Mammary epithelial cell (primary cell): ENCODE measurements at places on chromosomes 4 and X.

GRCh38 chr4:92170340-92170739 lies 133.4 kb upstream of the GRID2 start:
- DNase-seq, result no peak

DNA sequence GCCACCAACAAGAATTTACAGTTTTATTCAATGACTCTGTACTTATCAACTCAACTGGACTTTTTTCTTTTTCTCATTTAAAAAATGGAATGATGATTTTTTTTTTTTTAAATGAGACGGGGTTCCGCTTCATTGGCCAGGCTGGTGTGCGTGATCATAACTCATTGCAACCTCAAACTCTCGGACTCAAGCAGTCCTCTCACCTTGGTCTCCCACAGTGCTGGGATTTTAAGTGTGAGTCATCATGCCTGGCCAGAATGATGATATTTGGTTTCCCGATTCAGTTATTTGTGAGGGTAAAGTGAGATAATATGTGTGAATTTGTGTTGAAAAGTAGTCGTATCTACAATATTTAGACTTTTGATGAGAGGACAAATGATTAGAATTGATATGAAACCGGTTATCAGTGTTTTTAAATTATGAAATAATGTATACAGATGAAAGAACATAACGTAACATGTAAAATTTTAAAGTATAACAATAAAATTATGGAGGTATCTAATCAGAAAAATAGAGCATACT lies 66.0 kb upstream of the UNC5C start:
- no peak for DNase-seq

- DNase-seq, result peak; percentile 6
These were observed 41.9 kb downstream of the HELQ start for GRCh38 chr4:83413676-83414075.

DNA sequence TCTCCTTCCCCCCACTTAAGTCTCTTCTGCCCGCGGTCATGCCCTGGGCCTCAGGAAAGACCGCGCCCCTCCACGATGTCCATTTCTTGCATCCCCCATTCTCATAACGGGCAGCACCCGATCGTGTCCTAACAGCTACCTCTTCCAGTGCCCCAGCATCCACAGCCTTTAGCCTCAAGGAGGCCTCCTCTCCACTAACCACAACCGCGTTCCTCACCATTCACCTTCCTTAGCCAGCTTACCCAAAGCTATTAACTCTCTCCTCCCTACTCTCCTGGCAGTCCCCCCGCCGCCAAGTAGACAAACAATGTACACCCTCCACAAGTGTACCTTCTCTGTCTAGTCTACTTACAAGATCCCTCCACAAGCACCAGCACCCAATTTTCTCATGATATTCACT lies 58.6 kb upstream of the PAGE5 start:
- DNase-seq, result peak; percentile 22

DNA sequence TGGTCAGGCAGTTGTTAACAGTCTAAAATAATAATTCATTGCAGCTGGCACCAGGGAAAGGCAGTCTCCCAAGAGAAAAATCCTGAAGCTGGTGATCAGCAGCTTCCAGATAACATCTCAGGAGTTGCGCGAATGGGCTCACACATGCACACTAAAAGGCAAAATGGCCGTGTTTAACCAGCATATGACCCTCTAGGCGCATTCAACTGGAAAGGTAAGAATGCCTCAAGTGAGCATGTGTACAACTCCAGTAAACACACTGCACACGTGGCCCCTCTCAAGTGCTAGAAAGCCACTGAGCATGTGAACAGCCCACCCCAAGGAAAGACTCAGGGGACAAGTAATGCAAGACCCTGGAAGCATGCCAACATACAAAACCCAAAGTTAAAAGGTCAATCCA lies 33.1 kb downstream of the STPG2 start:
- DNase-seq, result no peak

GRCh38 chrX:74104356-74105015 lies 199.5 kb upstream of the ZCCHC13 start:
- peak; percentile 89 for DNase-seq

GRCh38 chr4:101141855-101142254 lies 205.5 kb downstream of the PPP3CA start:
- DNase-seq, result no peak

GRCh38 chr4:8861576-8862295 lies 9.9 kb downstream of the HMX1 start:
- no peak for DNase-seq

DNA sequence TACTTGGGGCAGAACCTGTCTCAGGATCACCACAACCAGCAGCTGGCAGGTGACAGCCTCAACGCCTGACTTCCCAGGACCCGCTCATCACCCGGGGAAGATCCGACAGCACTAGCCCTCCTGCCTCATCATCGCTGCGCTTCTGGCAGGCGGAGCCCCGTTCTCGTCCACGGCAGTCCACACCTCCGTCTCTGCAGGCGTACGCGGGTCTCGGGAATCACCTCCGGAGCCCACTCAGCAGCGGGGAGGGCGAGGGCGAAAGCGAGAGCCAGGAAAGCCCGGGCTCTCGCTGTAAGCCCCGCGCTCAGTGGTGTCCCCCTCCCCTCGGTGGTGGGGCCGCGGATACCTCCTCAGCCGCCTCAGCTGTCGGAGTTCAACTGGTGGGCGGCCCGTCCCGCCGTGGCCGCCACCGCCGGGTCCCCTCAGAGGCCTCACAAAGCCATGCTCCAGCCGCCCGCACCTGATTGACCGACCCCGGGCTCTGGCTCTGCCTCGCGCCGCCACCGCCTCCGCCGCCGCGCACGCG lies 518 bp upstream of the CNKSR2 start:
- DNase-seq, result no peak

DNA sequence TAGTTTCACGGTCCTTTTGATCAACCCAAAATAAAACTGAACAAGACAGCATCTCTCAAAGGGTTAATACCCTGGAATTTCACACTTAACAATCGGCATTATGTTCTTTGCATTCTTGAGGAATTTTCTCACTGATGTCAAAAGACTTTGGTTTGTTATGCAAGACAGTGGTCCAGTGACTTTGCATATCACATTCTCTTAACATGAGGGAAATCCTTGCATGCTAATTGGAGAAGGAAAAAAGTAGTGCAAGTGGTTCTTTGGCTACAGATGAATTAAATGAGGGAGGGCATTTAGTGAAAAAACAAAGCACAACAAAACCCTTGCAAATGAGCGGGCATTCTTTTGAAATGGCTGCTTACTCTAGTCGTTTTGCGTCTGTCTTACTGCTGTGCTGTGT lies 105.1 kb upstream of the LIMCH1 start:
- DNase-seq, result peak; percentile 4

DNA sequence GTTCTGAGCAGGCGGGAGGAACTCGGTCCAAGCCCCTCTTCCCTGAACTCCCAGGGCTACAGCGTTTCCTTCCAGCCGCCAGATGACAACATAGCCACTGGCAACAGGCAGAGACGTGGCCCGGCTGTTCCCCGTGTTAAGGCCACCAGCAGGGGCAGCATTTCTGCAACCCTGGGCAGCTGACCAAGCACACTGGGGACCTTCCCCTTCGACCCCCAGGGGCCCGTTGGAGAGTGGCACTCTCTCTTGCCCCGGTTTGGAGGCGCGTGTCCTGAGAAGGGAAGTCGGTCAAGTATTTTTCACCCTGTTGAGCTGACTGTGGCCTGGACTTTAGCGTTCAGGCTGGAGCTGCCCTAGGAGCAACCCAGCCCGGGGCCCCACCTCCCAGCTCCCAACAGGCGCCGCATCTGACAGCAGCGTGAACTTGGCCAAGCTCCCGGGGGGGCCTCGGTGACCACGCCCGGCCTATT lies 37.6 kb downstream of the ZBTB49 start:
- no peak for DNase-seq

- DNase-seq, result peak; percentile 41
These were observed 49.4 kb upstream of the CAMK2D start for GRCh38 chr4:113810906-113811305.

DNA sequence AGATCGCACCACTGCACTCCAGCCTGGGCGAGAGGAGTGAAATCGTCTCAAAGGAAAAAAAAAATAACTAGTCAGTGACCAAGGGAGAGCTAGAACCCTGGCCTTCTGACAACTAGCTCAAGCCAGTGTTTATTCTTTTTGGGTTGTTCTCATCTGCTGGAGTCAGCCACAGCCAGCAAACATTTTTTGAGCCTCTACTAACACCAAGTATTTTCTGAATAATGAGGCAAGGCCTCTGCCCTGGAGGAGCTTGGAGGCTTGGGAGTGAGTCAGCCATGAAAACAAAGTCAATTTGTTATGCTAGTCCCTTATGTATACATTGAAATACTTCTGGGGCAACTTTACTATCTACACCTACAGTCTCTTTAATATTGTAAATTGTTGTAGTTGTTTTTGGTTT lies 46.5 kb downstream of the TMA16 start:
- peak; percentile 65 for DNase-seq

DNA sequence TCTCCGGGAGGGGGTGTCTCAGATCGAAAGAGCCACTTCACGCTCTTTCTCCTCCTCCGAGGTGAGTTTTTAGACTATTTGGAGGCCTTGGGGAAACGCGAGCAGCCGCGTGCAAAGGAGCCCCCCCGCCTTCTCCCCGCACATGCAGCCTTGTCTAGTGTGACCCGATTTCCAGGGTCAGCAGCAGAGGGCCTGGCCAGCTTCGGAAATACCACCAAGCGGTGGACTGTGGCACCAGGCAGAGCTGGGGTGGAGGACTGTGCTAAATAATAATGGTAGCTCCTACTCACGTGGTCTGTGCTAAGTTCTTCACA lies 79.3 kb upstream of the BCOR start:
- DNase-seq, result no peak

DNA sequence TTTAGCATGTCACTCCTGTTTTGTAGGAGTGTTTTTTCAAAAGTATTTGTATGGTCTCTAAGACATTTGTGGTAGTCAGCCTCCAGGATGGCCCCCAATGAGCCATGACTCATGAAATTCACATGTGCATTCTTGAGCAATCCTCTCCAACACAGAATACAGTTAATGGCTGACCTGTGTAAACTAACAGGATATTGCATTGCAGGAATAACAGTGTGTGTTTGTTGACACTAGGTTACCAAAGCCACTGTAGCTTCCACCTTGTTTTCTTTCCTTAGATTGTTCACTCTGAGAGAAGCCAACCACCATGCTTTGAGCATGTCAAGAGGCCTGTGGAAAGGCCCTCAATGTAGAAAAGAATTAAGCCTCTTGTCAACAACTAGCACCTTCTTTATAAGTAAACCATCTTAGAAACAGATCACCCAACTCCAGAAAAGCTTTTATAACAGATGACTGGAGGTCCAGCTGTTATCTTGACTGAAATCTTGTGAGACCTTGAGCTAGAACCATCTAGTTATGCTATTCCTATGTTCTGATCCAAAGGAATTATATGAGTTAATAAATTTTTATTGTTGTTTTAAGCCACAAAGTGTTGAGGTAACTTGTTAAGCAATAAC lies 28.5 kb downstream of the TBCK start:
- peak; percentile 82 for DNase-seq

- peak; percentile 54 for DNase-seq
These were observed at the start of gene PDGFC for GRCh38 chr4:156971676-156972378. Gene PDGFC (minus strand): TSS chr4:156971799. CDS start chr4:156970903, 896 bp downstream.

- DNase-seq, result no peak
These were observed 188.5 kb upstream of the ANXA3 start for GRCh38 chr4:78363031-78363570.

GRCh38 chr4:88819818-88820697 lies 122.4 kb upstream of the NAP1L5 start:
- DNase-seq, result no peak

DNA sequence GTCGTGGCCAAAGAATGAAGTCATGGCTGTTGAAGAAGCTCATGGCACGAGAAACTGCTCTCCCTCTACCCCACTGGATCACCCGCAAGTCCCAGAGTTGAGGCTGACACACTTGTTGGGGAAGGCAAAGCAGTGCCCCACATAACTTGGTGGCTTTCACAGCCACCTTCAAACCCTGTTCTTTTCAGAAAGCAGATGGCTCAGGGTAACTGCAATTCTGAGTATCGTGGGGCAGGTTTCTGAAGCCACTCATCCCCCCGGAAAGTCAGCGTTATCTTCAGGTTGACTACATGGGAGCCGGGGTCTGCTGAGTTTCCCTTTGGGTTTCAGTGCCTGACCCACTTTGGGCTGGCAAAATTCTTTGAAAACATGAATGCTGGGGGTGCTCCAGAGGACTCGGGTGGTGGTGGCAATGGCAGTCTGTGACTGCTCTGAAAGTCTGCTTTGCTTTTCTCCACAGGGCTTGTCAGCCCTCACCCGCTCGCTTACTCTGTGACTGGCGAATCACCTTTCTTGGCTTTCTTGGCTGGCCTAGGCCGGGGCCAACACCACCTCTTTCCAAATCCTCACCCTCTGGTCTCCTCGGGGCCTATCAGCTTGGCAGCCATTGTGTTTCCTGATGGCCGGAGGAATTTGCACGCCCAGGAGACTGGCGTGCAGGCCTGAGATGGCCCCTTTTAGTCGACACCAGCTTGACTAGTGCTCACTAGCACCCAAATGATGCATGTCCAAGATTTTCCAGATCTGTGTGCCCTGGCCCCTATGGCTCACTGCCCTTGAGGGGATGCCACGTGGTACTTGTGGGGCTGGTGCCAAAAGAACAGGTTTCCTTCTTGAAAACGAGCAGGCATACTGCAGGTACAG lies 7.3 kb downstream of the PPP1R3F start:
- DNase-seq, result no peak

- peak; percentile 74 for DNase-seq
These were observed 219.6 kb downstream of the PTTG2 start for GRCh38 chr4:38179690-38180377.

GRCh38 chrX:155148724-155149537 lies 67.3 kb upstream of the VBP1 start:
- peak; percentile 12 for DNase-seq

GRCh38 chr4:3065551-3065950 lies 8.8 kb downstream of the HTT-AS start:
- no peak for DNase-seq

GRCh38 chr4:155772459-155773195 lies 13.8 kb downstream of the GUCY1B1 start:
- no peak for DNase-seq

DNA sequence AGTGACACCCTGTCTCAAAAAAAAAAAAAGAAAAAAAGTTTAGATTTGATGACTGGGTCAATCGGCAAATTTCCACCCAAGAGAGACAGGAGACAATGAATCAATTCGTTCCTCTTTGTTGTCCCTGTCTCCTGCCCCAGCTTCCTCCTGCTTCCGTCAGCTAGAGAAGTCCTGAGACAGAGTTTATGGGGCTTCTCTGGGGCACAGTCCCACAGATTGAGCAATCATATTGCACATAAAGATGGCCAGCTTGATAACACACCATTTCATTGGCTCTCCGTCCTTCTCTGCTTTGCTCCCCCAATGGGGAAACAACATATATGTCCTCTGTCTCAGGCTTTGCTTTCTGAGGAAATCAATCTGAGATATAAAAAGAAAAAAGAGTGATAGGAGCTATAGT lies 78.4 kb upstream of the FUNDC1 start:
- no peak for DNase-seq

GRCh38 chr4:8674311-8674885 lies 81.8 kb downstream of the CPZ start:
- DNase-seq, result no peak

DNA sequence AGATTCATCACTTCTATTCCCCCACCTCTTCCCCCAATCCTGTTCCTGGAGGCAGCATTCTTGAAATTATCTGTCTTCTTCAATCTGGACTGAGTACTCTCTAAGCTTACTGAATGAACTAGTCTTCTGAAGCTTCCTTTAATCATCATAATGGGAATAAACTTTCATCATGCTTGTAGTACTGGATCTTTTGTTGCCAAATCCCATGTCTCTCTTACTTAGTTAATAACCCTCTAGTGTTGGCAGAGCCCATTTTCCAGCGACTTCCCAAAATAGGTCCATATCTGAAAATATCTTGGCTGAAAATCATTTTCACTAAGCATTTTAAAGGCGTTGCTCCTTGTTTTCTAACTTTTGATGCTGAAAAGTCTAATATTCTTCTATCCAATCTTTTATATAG lies 39.6 kb downstream of the RPS6KA3 start:
- DNase-seq, result no peak

- DNase-seq, result no peak
These were observed 3.0 kb downstream of the NCBP2L start for GRCh38 chrX:107780525-107780924.
